ENCODE measurements at places on chromosomes 6 and 20. TPM values are rescaled to one million over a fixed set of nuclear protein-coding genes. Genes with fewer than 3 reads are reported as not detected.

- no peak for DNase-seq
Measured at GRCh38 chr20:577167-577791, 32.8 kb downstream of the TCF15 start.

The ERVFRD-1 gene
- total RNA-seq = not detected

DNA sequence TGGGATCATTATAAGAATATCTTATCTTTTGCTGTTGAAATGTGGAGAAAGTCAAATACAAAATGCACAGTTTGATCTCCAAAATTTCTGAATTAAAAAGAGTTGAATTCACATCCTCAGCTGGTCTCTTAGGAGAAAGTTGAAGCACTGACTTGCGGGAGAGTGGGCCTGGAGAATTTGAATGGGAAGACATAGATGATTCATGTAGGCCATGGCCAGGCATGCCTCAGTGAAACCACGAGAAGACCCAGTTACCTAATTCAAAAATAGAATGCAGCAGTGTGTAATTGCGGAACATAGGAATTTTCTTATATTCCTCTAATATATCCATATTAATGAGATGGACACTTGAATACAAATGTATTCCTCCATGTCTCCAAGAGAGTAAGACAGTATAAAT lies 53.0 kb upstream of the DTNBP1 start:
- DNase-seq = no peak

The SIRPB2 gene
- 3.2 TPM for total RNA-seq

DNA sequence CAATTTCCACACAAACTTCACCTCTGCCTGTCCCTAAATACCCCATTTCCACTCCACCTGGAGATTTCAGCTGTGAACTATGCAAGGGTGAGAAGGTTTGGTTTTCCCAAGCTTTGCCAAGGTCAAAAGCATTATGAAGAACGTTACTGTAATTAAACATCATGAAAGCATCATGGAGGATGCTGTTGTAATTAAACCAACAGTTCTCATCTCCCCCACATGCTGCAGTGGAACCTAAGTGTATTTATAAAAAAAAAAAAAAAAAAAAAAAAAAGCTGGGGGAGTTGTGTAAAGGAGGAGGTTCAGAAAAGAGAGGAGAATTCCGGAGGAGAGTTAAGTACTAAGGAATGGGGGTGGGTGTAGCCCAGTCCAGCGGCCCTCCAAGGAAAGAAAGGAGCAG lies 474.9 kb upstream of the JARID2 start:
- no peak for DNase-seq

DNA sequence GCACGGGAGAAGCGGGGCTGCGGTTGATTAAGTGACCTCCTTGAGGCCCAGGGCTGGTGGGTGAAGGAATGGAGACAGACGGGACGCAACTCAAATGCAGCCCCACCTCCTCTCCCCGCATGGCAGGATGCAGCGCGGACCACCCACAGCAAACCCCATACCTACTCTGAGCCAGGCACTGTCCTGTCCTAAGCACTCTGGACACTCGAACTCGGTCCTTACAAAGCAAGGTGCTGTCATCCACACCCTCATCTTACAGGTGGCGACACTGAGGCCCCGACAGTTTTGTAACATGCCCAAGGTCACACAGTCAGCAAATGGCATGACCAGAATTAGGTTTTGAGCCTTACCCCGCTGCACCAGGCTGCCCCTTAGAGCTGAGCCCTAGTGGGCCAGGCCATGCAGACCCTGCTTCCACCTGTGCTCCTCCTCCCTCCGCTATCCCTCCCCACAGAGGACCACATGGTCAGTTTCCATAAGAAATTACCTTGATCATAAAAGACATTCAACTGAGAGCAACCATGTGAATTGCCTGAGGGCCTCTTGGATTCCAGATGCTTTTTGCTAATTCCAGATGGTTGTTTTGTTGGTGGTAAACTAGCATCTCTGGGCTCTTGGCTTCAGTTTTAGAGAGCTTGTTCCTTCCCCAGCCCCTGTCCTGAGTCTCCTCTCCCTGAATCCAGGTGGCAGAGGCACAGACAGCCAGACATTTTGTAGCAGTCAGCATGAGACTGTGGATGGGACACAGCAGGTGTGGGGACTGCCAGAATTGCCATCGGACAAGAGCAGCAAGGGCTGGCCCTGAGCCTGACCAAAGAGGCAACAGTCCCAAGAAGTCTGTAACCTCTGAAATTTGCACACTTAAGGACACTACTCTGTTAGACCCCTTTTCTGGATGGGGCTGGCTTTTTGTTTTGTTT lies 171.9 kb upstream of the PMEPA1 start:
- no peak for DNase-seq
